ENCODE measurements at places on chromosomes 13 and 19.

- no peak overlapping the region for H3K4me3 ChIP-seq
- no peaks in the 10 kb centered on the region for H3K27me3 ChIP-seq
- H3K36me3 ChIP-seq: peaks cover 3% of the 10 kb centered on the region
- no peaks in the 10 kb centered on the region for H3K4me1 ChIP-seq
Measured at GRCh38 chr13:52665325-52665724, 12.7 kb downstream of the SUGT1 start.

DNA sequence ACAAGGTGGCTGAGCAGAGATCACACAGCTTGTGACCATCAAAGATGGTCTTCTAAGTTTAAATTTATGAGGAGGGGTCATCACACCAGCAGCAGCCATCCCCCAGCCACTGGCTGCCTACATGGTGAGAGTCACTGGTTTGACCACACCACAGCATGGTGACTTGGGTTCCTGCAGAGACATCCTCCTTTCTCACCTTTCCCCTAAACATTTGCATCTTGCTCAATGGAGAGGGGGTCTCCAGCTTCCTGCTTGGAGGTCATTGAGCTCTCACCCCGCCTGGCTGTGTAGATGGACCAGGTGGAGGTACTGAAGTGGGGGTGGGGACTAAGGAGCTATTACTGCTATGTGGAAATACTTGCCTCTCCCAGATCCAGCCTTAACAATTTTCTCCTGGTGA, 247.6 kb upstream of the ARGLU1 start:
- H3K27ac ChIP-seq: no peak overlapping the region
- H3K4me1 ChIP-seq: no peaks in the 10 kb centered on the region
- H3K27me3 ChIP-seq: no peaks in the 10 kb centered on the region
- no peak for DNase-seq
- H3K36me3 ChIP-seq: no peaks in the 10 kb centered on the region

GRCh38 chr19:39192846-39193245, 3.9 kb upstream of the NCCRP1 start:
- no peak for DNase-seq
- H3K27ac ChIP-seq: no peak overlapping the region
- H3K36me3 ChIP-seq: no peaks in the 10 kb centered on the region
- no peaks in the 10 kb centered on the region for H3K4me1 ChIP-seq
- H3K27me3 ChIP-seq: no peaks in the 10 kb centered on the region

DNA sequence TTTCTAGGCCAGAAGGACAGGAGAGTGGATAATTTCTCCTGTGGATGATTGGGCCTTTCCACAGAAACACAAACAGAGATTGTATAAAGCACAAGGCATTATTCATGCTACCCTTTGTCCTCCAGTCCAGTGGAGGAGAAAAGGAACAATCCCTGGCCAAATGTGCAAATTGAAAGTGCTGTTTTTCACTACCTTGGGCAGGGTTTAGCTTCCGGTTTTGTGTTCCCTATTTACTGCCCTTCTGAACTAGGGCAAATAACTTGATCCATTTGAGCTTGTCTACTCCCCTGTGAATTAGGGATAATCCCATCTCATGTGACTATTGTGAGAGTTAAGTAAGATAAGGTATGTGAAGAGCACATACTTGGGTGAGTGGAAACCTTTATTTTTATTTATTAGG, 13.3 kb downstream of the PDX1 start:
- H3K36me3 ChIP-seq: no peaks in the 10 kb centered on the region
- H3K4me1 ChIP-seq: no peaks in the 10 kb centered on the region
- H3K4me3 ChIP-seq: no peak overlapping the region
- H3K27ac ChIP-seq: no peak overlapping the region
- DNase-seq: no peak
- peaks cover 3% of the 10 kb centered on the region for H3K27me3 ChIP-seq

DNA sequence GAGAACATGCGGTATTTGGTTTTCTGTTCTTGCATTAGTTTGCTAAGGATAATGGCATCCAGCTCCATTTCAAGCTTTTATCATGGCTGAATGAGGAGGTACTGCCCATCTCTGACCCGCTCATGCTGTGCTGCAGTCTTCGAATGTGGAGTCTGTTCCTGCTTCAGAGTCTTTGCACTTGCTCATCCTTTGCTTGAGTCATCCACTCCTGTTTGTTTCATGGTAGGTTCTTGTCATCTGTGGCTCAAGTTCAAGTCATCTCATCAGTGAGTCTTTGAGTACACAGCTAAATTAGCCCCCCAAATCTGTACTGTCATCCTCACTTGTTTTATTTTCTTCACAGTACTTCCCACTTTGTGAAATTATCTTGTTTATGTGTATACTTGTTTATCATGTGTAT, 5.4 kb downstream of the UCHL3 start:
- H3K4me3 ChIP-seq: no peak overlapping the region
- DNase-seq: no peak
- H3K27ac ChIP-seq: no peak overlapping the region
- H3K36me3 ChIP-seq: peaks cover 3% of the 10 kb centered on the region
- H3K4me1 ChIP-seq: no peaks in the 10 kb centered on the region

- peaks cover 1% of the 10 kb centered on the region for H3K36me3 ChIP-seq
- H3K4me3 ChIP-seq: no peak overlapping the region
- H3K27me3 ChIP-seq: no peaks in the 10 kb centered on the region
- DNase-seq: no peak
- no peak overlapping the region for H3K27ac ChIP-seq
Measured at GRCh38 chr19:55590617-55591016, 8.7 kb downstream of the FIZ1 start.

DNA sequence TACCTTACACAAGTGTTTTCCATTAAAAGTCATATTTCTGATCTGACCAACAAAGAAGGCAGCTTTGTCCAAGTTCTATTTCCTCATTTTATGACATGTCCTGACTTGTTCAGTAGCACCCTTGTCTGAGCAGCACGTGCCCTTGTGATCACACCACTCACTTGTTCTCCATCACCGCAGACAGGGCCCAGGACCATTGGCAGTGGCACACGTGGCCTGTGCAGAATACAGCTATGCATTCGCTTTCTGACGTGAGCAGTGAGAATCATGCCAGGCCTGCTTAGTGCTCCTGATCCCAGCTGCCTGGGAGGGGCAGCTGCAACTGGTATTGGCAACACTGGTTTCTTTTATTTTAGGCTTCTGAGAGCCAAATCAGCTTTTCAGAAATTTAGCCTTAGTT, 134.2 kb downstream of the FRY start:
- H3K4me1 ChIP-seq: no peaks in the 10 kb centered on the region
- H3K27ac ChIP-seq: peak overlapping the region; percentile 32
- H3K27me3 ChIP-seq: no peaks in the 10 kb centered on the region
- H3K4me3 ChIP-seq: no peak overlapping the region
- DNase-seq: no peak
- no peaks in the 10 kb centered on the region for H3K36me3 ChIP-seq

DNA sequence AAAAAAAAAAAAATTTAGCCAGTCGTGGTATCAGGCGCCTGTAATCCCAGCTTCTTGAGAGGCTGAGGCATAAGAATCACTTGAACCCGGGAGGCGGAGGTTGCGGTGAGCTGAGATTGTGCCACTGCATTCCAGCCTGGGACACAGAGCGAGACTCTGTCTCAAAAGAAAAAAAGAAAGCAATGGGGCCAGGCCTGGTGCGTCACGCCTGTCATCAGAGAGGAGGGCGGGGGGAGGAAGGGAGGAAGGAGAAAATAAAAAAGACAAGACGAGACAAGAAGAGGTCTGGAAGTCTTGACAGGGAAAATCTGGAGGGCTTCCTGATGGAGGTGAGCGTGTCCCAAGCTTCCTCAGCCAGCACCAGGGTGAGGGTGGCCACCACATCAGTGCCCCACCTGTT, 54.9 kb upstream of the PTPRS start:
- DNase-seq: no peak
- H3K36me3 ChIP-seq: no peaks in the 10 kb centered on the region
- no peak overlapping the region for H3K4me3 ChIP-seq
- peaks cover 2% of the 10 kb centered on the region for H3K27me3 ChIP-seq

- no peak overlapping the region for H3K27ac ChIP-seq
- H3K36me3 ChIP-seq: no peaks in the 10 kb centered on the region
- DNase-seq: no peak
- no peaks in the 10 kb centered on the region for H3K27me3 ChIP-seq
- no peak overlapping the region for H3K4me3 ChIP-seq
Measured at GRCh38 chr13:100951016-100951415, 276.4 kb upstream of the TMTC4 start.

GRCh38 chr19:19657397-19657783, 6.1 kb downstream of the ATP13A1 start:
- no peak overlapping the region for H3K27ac ChIP-seq
- no peaks in the 10 kb centered on the region for H3K27me3 ChIP-seq
- H3K36me3 ChIP-seq: peaks cover 5% of the 10 kb centered on the region

DNA sequence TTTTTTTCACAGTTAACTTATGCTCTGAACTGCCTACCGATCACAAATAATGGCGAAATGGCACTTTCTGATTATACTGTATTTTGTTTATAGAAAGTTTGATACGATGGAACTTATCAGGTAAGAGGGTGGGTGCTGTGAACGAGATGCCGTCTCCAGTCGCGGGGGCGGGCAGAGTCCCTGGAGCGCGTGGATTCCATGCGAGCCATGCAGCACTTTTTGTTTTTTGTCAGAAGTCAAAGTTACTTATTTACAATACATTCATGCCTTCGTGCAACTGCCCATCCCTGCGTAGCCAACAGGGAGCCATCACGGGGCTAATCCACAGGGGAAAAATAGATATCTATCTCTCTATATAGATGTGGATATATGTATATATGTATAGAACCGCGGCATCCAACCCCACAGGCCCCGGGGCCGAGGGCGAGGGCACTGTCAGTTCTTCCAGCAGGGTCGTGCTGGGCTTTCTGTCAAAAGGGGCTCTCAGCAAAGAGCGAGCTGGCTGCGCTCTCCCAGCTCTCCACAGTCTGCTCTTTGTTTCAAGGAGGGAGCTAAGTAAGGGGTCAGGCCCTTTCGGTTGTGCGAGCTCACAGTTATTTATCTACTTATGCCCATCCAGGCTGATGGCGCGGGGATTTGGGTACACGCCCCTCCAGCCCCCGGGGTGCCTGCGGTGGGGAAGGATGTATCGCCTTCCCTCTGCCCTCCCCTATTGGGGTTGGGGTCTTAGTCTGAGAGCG, 3.4 kb downstream of the SLITRK1 start:
- DNase-seq: no peak
- peaks cover 2% of the 10 kb centered on the region for H3K4me1 ChIP-seq
- H3K36me3 ChIP-seq: no peaks in the 10 kb centered on the region
- H3K27ac ChIP-seq: no peak overlapping the region

- DNase-seq: peak; percentile 55
- H3K36me3 ChIP-seq: no peaks in the 10 kb centered on the region
- H3K4me1 ChIP-seq: no peaks in the 10 kb centered on the region
Measured at GRCh38 chr19:18309525-18310064, 13.3 kb downstream of the LSM4 start.

Measured in aorta (tissue), 5 donors.